ENCODE measurements at places on chromosomes 12 and 14.

DNA sequence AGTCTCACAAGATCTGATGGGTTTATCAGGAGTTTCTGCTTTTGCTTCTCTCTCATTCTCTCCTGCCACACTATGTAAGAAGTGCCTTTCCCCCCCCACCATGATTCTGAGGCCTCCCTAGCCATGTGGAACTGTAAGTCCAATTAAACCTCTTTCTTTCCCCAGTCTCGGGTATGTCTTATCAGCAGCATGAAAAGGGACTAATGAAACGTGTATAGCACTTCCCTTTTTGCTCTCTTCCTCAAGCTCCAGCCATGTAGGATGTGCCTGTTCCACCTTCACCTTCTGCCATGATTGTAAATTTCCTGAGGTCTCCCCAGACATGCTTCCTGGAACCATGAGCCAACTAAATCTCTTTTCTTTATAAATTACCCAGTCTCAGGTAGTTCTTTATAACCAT lies 7.0 kb upstream of the CRACR2A start:
- no peak for DNase-seq

DNA sequence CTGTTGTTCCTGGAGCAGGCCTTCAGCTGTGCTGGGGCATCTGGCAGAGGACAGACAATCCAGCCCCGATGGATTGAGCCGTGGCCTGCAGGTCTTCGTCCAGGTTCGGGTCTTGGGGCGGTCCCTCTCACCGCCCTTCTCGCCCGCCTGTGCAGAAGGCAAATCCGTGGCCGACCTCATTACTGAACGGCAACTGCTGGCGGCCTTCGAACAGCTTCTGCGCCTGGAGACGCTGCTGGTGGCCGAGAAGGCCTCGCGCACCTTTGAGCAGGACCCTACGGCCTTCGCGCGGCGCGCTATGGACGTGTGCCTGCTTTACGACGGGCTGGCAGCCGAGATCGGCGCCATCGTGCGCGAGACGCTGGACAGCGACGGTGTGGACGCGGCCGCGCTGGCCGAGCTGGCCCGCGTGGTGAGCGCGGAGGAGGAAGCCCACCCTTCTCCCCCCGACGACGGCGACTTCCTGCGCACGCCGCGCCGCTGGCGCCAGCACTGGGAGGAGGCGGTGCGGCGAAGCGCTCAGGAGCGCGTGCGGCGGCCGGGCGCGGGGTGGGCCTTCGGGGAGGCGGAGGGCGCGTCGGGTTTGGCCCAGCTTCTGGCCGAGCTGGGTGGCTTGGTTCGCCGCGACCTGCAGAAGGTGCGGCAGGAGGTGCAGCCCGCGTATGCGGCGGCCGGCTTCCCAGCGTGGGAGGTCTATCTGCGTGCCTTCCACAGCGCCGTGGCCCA lies 7.6 kb downstream of the EXOC3L4 start:
- no peak for DNase-seq

- no peak for DNase-seq
These were observed 1.7 kb downstream of the TUBA1A start for GRCh38 chr12:49187184-49187583.

DNA sequence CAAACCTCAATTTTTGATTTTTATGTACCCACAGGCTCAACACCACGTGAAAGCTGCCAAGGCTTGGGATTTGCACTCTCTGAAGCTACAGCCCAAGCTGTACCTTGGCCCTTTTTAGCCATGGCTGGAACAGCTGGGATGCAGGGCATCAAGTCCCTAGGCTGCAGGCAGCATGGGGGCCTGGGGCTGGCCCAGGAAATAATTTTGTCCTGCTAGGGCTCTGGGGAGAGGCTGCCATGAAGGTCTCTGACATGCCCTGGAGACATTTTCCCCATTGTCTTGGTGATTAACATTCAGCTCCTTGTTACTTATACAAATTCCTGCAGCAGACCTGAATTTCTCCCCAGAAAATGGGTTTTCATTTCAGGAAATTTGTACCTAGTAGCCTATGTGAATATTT lies 103.7 kb downstream of the SCAF11 start:
- no peak for DNase-seq

DNA sequence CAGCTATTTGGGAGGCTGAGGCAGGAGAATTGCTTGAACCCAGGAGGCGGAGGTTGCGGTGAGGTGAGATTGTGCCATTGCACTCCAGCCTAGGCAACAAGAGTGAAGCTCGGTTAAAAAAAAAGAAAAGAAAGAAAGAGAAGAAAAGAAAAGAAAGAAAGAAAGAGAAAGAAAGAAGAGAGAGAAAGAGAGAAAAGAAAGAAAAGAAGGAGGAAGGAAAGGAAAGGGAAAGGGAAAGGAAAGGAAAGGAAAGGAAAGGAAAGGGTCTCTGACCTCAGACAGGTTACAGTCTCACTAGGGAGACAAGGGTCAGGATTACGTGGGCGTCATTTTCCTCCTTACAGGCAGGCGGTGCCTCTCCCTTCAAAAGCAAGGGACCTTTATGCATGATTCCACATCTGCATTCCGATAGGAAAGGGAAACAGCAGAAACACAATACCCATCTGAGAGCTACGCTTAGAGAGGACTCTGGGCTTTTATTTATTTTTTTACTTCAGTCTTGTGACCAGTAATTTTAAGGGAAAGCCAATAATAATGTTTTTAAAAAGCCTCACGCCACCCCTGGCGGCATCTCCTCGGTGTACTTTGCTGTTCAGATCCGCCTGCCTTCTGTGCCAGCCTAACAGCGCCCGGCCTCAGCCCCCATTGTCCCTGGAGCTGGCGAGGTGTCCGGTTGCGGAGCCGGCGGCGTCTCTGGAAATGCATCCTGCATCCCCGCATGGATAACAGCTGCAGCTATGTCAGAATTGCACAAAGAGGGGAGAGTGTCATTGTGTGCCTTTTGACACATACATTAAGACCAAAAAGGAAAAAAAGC lies 945 bp upstream of the HIP1R start:
- peak; percentile 90 for DNase-seq

GRCh38 chr14:23052671-23053070 lies 4.6 kb downstream of the CDH24 start:
- no peak for DNase-seq

DNA sequence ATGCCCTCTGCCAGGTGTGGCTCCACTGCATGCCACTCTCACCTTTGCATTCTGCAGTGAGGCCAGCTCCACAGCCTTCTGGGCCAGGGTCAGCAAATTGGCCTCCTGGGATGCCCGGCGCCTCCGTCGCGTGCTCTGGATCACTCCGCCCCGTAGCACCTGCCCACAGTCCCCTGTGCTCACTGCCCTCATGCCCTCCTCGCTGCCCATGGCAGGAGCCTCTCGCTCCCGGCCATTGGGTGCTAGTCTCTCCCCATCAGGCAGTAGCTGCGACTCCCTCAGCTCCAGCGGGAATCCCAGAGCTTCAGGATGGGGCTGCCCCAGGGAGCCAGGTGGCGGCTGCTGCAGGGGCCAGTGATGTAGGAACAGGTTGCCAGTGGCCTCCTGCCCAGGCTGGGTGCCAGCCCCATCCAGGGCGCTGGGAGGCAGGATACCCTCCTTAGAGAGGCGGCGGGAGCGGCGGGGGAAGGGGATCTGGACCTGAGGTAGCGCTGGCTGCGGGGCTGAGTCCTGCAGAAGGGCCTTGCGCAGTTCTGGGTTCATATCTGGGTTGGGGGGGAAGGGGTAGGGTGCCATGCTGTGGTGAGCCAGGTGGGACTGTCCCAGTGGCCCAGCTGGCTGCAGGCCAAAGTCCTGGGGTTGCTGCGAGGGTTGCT lies 24.5 kb upstream of the PNMA1 start:
- peak; percentile 16 for DNase-seq

DNA sequence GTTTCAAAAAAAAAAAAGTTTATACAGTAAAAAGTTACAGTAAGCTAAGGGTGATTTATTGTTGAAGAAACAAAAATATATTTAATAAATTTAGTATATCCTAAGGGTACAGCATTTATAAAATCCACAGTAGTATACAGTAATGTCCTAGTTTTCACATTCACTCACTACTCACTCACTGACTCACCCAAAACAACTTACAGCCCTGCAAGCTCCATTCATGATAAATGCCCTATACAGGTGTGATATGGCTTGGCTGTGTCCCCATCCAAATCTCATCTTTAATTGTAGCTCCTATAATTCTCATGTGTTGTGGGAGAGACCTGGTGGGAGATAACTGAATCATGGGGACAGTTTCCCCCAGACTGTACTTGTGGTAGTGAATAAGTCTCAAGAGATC lies 61.7 kb downstream of the TC2N start:
- DNase-seq, result no peak
